ENCODE measurements at places on chromosomes 1 and 21.

GRCh38 chr1:176609556-176610408 lies 146.8 kb downstream of the PAPPA2 start:
- no peak for DNase-seq

DNA sequence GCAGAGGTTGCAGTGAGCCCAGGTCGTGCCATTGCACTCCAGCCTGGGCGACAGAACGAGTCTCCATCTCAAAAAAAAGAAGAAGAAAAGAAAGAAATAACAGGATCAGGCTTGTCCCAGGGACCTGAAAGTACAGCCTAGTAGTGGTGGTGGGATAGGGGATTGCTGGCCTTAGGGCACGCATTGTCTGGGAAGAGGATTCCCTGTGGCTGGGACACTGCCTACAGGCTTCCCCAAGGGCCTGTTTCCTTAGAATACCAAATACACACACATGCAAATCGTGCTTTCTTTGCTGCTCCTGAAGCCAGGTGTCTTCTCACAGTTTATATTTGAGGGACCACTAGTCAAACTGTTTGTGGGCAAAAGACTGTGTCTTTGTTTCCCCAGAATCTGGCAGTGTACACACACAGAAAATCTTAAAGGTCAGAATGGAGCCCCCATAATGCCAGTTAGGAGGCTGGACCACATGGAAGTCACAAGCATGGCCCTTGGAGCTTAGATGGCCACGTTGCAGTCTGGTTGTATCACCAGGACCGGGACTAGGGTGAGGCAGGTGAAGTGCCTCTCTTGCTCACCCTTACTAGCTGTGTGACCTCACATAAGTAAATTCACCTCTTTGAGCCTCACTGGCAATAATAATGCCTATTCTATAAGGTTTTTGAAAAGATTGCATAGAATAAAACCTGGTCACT lies 12.7 kb upstream of the ASAP3 start:
- no peak for DNase-seq

- no peak for DNase-seq
These were observed 25.0 kb upstream of the ZNF436 start for GRCh38 chr1:23394684-23395083.

DNA sequence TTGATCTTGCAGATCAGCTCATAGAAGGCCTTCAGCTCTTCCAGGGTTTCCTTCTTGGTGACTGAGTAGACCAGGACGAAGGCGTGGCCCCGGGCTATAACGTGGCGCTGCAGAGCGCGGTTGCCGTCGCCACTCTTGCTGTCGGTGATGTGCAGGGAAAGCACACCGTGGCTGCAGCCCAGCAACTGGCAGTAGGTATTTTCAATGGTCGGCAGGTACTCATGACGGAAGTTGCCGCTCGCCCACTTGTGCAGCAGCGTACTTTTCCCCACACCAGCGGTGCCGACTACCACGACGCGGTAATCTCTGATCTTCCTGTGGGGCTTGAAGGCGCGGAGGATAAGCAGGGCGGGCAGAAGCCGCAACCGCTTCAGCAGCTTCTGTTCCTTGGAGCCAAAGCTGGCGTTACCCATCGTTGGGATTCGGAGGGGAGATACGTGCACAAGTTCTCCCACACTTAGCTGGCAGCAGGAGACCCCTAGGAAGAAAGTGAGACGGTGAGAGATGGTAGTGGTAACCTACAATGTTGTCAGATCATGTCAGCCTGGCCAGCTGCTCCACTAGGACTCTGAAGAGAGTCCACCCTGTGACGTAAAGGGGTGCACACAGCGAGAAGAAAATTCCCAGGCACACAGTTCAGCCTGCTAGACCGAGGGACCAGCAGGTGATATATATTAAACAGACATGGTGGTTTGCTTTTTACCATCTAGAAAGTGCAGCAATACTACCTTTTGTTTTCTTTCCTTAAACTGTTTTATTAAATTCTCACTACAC lies 3.4 kb downstream of the DIRAS3 start:
- no peak for DNase-seq
